Amygdala (tissue), 56 donors: ENCODE measurements at places on chromosomes 6 and 20.
A peak's percentile ranks its signal among the peaks of the same experiment; 100 is the strongest.

- DNase-seq = no peak
Measured at GRCh38 chr6:654136-654535, 2.8 kb downstream of the HUS1B start.

DNA sequence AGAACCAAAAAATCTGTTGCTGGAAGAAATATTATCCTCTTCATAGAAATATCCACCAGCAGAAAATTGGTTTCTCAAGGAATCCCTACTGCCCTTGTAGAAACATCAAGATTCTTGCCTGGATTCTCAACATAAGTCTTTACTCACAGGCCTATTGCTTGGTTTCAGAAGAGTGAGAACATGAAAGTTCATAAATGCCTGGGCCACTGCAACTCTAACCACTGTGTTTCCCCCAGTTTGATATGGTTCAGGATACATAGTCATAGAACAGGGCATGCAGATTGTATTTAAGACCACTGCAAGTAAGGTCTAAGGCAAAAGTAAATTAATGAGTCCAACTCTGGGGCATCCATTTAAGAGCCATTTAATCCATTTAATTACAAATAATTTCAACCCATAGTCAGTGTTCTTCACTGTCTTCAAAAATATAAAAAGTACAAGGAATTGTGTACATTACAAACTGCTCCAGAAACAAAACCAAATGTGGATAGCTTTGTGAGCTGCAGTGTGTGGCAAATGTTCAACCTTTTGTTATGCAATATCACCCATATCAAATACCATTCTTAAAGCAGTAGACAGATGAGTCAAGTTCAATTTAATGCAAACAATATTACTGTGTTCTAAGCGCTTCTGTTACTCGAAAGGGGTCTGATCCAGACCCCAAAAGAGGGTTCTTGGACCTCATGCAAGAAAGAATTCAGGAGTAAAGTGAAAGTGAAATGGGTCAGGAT is 83.3 kb downstream of the OPRM1 start:
- no peak for DNase-seq

DNA sequence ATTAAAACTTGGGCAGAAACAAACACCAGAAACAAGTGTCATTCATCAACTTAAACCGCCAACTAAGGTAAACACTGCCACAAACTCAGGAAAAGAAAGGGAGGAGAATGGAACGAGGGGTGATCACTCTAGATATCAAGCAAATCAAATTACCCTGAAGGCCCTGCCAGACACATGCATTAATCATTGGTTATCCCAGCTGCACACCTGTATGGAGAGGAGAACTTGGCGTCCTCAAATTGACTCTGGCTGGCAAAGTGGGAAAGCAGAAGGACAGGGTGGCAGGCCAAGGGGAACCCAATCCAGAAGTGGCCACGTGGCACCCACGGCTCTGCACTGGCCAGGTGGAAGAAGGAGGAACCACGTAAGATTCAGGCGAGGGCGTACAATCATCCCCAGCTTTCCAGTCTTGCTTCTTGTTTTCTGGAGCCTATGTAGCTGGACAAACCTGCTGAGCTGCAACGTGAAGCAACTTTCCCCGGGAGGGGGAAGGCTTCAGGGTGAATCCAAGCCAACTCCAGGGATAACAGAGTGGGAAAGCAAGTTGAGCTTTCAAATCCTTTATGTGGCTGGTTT is 156.2 kb upstream of the JARID2 start:
- DNase-seq = no peak

DNA sequence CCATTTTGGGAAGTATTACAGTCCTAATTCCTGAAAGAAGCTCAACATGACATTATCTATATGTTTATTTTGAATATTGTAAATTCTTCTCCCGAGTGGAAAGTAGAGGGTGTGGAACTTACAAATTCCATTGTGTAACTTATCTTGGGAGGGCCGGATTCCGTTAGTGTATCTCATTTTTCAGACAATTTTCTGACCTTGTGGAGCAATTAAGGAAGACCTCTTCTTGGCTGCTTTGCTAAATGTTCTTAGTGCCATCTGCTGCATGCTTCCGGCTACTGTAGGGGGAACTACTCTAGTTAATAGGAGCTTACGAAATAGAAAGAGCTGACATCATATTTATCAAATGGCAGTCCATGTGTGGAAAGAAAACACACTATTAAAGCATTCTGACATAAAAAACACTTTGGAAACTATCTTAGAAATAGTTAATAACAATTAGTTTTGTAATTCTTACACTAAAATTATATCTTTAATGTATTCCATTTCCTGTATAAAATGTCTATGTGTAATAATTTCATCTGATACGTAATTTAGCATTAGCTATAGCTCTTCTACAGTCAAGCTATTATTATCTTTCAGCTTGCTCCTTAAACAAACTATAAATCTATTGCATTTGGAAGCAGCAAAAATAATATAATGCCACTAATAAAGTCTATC is 41.5 kb upstream of the KCNQ5 start:
- peak; percentile 13 for DNase-seq

DNA sequence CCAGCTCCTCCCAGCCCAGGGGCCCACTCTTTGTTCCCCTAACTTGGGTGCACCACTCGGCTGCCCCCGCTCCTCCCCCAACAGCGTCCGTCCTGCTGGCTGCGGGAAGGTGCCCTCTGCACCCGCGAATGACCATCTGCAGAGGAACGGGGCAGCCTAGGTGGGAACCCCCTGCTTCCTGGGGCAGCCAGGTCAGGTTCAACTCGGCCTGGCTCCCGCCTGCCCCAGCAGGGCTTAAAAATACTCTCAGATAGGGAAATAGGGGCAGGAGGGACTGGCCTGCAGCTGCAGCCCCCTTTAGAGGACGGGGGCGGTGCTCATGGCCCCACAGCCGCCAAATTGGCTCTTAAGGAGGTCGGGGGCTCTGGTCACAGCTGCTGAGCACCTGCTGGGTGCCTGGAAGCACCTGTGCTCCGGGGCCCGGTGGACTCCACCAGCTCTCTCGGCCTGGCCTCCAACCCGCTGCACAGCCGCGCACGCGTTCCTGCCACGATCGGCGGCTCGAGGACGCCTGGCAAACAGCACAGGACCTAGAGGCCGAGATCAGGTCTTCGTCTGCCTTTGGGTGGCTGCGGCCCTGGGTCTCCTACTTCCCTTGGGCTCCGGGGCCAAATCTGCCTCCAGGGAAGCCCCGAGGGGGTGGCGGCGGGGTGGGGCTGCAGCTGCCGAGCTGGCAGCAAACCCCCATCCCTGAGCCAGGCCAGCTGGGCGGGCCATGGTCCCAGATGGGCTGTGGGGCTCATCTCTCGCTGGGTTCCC is 700 bp upstream of the LAMA5 start:
- DNase-seq = peak; percentile 44

- no peak for DNase-seq
Measured at GRCh38 chr6:111530667-111531066, 47.6 kb upstream of the REV3L start.

DNA sequence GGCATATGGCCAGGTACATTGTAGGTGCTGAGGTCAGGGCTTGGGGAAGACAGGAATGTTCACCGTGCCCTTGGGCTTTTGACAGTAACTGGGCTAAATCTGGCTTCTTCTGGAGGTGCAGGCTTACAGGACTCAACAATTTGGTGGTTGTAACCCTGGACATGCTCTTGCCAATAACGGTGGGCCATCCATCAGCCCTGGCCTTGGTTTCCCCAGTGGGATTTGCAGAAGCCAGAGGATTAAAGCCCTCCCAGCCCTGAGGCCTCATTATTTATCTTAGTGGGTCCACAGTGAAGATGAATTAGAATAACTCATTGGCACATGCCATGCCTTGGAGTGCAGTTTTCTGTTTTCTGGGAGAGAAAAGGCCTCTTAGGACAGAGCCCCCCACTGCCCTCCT is 44.0 kb downstream of the TOX2 start:
- no peak for DNase-seq

GRCh38 chr20:19974630-19975435 is 42.3 kb upstream of the NAA20 start:
- peak; percentile 85 for DNase-seq

DNA sequence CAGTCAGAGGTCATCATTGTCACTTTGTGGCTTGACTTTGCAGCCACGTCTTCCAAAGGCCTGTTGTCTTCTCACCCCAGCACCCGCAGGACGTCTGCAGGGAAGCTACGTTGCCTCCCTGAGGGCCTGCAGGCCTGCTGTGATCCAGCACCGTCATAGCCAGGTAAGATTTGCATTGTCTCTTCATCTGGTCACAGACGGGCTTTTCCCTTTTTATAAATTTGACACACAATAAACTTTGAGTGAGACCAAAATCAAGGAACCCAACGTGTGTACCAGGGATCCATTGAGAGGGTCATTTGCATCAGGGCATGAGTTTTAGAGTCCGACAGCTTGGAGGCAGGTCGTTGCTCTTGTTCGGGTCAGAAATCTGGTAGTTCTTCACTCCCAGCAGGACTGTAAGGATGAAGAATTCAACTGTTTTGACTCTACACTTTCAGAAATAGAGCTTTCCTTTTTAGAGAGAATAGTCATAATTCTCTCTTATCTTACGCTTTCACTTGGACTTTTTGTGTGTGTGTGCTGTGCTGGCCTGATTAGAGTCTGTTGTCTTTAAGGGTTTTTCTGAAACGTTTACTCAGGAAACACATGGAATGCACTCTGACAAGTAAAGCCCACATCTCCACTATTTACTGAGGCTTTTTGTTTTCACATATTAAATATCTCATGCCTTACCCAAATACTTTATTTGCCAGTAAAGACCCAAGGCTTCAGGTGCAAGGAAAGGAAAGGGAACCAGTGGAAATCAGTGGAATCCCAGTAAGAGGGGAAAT is 177.2 kb upstream of the TAB2 start:
- DNase-seq = no peak

DNA sequence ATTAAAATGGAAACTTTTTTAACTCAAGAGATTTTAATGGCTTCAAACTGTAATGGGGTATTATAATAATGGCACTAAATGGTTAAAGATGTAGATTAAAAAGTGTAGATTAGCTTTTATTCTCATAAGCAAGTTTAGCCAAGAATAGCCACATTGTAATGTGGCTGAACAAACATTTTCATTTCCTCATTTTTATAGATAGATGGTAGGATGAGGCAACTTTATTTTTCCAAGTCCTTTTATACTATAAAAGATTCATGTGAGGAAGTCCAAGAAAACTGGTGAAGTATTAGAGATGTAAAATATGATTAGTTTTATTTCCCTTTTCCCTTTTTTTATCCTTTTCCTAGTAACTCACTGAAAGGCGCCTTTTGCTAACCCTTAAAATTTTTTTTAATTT is 88.8 kb downstream of the ATRN start:
- DNase-seq = no peak

DNA sequence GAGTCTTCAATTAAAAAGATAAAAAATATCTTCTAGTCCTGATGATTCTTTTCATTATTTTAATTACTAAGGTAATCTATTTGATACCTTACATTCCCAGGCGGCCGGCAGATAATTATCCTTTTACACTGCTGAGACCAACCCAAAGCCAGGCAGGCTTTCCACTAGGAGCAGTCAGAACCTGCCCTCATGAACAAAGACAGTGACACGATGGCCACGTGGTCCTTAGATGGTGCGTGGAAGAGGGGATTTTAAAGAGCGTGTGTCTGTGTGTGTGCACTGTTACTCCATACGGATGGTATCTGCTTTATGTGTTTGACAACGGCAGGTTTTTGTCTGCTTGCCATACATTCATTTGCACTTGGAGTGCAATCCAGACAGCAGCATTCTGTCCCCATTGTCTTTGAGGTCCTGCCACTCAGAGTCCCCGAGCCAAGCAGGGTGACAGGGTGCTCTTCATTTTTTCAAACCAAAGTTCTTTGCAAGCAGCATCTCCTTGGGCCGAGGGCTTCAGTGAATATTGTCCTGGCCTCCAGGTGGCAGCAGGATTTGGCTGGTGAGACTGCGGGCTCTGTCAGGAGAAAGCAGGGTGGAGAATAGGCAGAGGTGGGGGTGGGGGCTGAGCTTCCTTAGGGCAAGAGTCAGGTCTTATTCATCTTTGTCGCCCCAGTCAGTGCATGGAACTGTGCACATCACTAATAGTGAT is 260.5 kb downstream of the NRN1 start:
- peak; percentile 9 for DNase-seq

- DNase-seq = no peak
Measured at GRCh38 chr6:112027942-112028674, 25.8 kb upstream of the CCN6 start.

GRCh38 chr6:167549213-167549612 is 224.3 kb downstream of the TTLL2 start:
- DNase-seq = no peak

- no peak for DNase-seq
Measured at GRCh38 chr6:127457456-127458064, 1.6 kb downstream of the KIAA0408 start.

- no peak for DNase-seq
Measured at GRCh38 chr6:25006565-25007001, 70.8 kb upstream of the RIPOR2 start.

DNA sequence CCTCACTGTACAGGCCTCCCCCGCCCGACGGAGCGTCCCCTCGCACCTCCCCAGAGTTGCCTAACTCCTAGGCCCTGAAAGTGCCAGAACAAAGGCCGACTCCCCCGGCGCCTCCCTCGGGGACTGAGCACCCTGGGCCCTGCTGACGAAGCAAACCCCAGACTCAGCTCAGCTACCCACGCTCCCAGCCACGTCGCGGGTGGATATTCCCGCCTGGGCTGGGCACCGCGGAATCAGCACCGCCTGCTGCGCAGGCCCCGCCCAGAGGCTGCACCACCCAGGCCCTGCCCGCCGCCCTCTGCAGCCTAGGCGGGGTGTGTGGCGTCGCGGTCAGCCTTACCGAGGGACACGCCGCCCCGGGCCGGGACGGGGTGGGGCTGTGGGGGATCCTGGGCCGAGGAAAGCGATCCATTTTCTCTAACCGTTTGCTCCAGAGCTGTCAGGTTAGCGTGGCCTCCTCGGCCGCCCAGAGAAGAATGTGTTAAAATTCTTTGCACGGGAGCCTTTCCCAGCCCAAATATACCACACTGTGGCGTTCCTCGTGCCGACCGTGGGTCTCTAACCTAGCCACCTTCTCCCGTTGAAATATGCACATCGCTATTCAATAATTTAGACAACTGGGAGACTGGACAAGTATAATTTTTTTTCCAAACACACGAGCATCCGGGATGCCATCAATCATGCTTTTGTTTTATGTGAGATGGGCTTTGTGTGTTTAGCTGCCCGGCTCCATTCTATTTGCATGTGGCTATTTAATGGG is 31.4 kb downstream of the TFAP2A start:
- no peak for DNase-seq

- DNase-seq = no peak
Measured at GRCh38 chr6:20769631-20770030, 235.4 kb downstream of the CDKAL1 start.

GRCh38 chr20:29687438-29687837 is 1570.0 kb upstream of the DEFB115 start:
- no peak for DNase-seq

GRCh38 chr20:7908905-7909304 is 31.4 kb downstream of the HAO1 start:
- no peak for DNase-seq

- no peak for DNase-seq
Measured at GRCh38 chr20:14580418-14581074, 243.1 kb upstream of the FLRT3 start.

DNA sequence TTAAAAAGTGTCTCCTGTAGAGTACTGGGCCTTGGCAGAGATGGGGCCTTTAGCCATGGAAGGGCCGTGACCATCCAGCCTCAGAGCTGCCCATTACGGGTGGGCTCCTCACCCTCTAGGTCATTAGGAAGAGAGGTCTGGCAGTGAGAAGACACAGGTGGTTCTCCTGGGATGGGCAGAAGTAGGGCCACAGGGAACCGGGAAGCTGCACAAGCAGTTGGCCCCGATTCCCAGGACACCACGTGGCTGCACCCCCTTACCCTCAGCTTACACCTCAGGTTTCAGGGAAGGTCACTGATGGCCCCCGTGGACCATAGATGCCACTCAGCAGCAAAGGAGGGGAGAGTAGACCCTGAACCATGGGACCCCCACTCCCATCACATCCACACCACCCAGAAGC is 1.6 kb downstream of the RAET1G start:
- DNase-seq = no peak

GRCh38 chr6:107118976-107119375 is 3.7 kb upstream of the BEND3 start:
- no peak for DNase-seq
